Spleen (tissue), 13 donors: ENCODE measurements at places on chromosomes 5 and 9.

- no peak for DNase-seq
Observed at GRCh38 chr9:122297512-122297911, 32.8 kb downstream of the MRRF start.

GRCh38 chr9:113886026-113886369 lies 9.9 kb downstream of the ZNF618 start:
- DNase-seq, result no peak

GRCh38 chr9:101711330-101711941 lies 27.0 kb downstream of the GRIN3A start:
- DNase-seq, result no peak

DNA sequence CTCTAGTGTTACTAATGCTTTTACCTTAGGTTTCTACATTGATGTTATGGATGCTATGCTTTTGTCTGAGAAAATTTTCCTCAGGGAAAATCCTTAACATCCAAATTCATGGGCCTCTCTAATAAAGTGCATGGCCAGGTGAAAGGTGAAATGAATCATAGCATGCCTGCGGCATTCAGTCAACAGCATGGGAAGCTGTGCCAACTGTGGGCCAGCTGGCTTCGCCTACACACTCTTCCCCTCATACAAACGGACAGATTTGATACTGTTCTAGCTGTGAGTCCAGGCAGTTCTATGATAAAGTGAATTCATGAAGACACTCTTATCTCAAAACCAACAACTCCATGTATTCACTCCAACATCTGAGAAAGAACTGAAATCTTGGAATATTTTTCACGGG lies 374.1 kb downstream of the PLK2 start:
- DNase-seq, result no peak
